ENCODE measurements at places on chromosomes 1 and 21. TPM values are rescaled to one million over a fixed set of nuclear protein-coding genes. Genes with fewer than 3 reads are reported as not detected.

SPATA45 gene
- 0.78 TPM for total RNA-seq

TMEM167B gene
- total RNA-seq = 43.2 TPM

PDZK1 gene
- 0.48 TPM for total RNA-seq

RHCE gene
- not detected for total RNA-seq

PLXNA2 gene
- 37.3 TPM for total RNA-seq

CD1C gene
- 1.3 TPM for total RNA-seq

SLC2A5 gene
- 17.5 TPM for total RNA-seq

TXNIP gene
- total RNA-seq = 536 TPM

RPS8 gene
- 1,500 TPM for total RNA-seq

MYBPH gene
- not detected for total RNA-seq

NUF2 gene
- total RNA-seq = 0.49 TPM

CFAP74 gene
- not detected for total RNA-seq

COL24A1 gene
- 2.2 TPM for total RNA-seq

TMEM59 gene
- 356 TPM for total RNA-seq

ADAMTSL4 gene
- 94.4 TPM for total RNA-seq

PDZK1IP1 gene
- 0.71 TPM for total RNA-seq

RIIAD1 gene
- not detected for total RNA-seq

CHAF1B gene
- 2.5 TPM for total RNA-seq

DNASE2B gene
- total RNA-seq = not detected

EXO1 gene
- total RNA-seq = 1.5 TPM

TRIM67 gene
- not detected for total RNA-seq

APOBEC4 gene
- total RNA-seq = not detected

PLPPR4 gene
- 3.8 TPM for total RNA-seq

KDF1 gene
- not detected for total RNA-seq

IFI16 gene
- 112 TPM for total RNA-seq

CFAP57 gene
- total RNA-seq = 0.13 TPM

COA7 gene
- 8.8 TPM for total RNA-seq

PLEKHA6 gene
- 19.6 TPM for total RNA-seq

ENAH gene
- 415 TPM for total RNA-seq

HES5 gene
- total RNA-seq = 2.1 TPM

C8B gene
- total RNA-seq = not detected

DCDC2B gene
- total RNA-seq = not detected

LCE2C gene
- total RNA-seq = not detected

C1orf198 gene
- total RNA-seq = 172 TPM

LRRC41 gene
- 48.5 TPM for total RNA-seq

NCSTN gene
- 67.3 TPM for total RNA-seq

PAQR7 gene
- total RNA-seq = 6.4 TPM

WNT4 gene
- total RNA-seq = not detected

ANKRD34A gene
- total RNA-seq = 2.2 TPM

ITLN1 gene
- 1.8 TPM for total RNA-seq

SLAMF7 gene
- total RNA-seq = 2.9 TPM

MYBPHL gene
- not detected for total RNA-seq

TMEM82 gene
- not detected for total RNA-seq

CRABP2 gene
- total RNA-seq = 34.4 TPM

RCAN3 gene
- 4.8 TPM for total RNA-seq

PLA2G4A gene
- total RNA-seq = 11.8 TPM

PODN gene
- 54.8 TPM for total RNA-seq

FLG2 gene
- total RNA-seq = not detected

Data from aorta (tissue), 5 donors.